ENCODE measurements at places on chromosomes 2 and 18.

GRCh38 chr18:33711514-33711913 is 133.5 kb downstream of the ASXL3 start:
- DNase-seq = no peak

GRCh38 chr2:10532638-10533101 is 84.5 kb upstream of the ODC1 start:
- no peak for DNase-seq

- DNase-seq = no peak
These were observed 247.6 kb downstream of the SMAD2 start for GRCh38 chr18:47682876-47683275.

DNA sequence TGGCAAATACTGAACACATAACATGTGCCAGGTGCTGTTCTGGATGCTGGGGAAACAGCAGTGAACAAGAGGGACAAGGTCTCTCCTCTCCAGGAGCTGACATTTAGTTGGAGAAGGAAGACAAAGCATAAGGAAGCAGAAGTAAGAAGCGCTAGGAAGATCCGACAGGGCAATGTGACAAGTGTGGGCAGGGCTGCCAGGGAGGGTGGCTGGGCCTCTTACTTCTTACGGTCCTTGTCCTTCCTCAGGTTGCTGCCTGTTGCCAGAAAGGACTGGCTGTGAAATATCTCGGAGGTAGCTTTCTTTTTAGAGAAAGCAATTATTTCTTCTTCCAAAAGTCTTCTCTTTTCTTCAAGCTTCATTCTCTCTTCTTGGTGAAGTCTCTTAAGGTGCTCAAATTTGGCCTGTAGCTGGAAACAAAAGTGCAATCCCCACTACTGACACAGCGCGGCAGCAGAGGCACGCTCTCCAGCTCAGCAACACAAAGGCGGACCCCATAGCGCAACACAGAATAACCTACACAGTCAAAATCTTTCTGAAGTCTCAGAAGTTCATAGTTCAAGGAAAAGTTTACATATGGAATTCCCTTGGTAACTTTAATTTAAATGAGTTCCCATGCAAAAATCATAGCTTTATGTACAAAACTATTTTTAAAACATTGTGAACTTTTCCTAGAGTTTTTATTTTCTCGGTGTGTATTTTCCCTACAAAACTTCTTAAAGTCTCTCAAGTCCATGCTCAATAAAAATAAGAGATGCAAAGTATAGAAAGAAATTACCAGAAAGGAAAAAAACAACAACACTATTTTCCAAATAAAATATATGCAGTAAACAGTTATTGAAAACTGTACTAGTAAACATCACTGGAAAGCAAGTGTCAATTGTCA is 67.7 kb downstream of the SEPTIN10 start:
- peak; percentile 72 for DNase-seq

DNA sequence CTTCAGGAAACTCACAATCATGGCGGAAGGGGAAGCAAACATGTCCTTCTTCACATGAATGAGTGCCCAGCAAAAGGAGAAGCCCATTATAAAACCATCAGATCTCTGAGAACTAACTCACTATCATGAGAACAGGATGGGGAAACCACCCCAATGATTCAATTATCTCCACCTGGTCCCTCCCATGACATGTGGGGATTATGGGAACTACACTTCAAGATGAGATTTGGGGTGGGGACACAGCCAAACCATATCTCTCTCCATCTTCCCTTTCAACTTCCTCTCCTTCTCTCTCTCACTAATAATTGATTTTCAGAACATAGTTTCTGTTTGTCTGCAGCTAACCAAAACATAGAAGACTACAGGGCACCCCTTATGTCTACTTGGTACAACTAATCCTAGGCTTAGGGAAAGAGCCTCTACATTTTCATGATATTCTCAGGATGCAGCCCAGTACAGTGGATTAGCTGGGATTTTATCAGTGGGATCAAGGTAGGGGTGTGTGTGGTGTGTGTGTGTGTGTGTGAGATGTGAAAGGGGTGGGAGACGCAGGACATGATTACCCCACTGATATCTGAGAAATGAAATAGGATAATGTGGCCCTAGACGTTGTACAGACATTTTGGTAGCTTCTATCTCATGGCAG is 2.8 kb upstream of the ATF2 start:
- DNase-seq = no peak

- no peak for DNase-seq
These were observed 23.9 kb downstream of the TACR1 start for GRCh38 chr2:75175456-75175855.

- no peak for DNase-seq
These were observed 124.2 kb downstream of the LPIN1 start for GRCh38 chr2:11870584-11870983.

- no peak for DNase-seq
These were observed 79.2 kb upstream of the EPC2 start for GRCh38 chr2:148565272-148565894.

GRCh38 chr2:172350839-172351479 is 76.4 kb upstream of the ITGA6 start:
- DNase-seq = no peak

GRCh38 chr2:226782092-226782713 is 17.4 kb downstream of the IRS1 start:
- no peak for DNase-seq

GRCh38 chr2:108538000-108538625 is 3.8 kb downstream of the LIMS1 start:
- DNase-seq = no peak

DNA sequence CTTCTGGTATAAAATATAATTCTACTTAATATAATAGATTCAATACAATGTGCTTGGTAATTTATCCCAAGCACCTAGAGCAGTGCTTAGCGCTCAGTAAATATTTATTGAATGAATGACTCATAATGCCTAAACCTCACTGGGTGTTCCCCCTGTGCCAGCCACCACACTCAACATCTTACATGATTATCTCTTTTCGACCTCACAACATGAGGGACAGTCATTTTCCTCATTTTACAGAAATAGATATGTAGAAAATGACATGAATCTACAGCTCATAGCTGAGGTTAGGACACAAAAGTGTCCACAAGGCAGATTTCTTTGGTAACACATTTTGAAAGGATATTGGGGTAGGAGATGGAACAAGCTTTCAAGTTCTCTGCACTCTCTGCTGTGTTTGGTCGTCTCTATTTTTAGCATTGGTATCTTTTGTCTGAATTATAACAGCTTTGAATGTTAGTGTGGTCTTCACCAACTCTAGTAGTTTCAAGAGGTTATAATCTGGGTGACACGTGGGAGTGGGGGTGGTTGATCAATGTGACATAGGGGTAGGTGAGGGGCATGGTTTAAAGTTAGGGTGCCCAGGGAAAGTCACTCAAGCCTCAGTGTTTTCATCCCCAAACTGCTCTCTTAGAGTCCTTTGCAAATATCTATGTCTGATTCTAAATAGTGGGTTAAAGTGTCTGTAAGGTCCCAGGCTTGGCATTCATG is 9.8 kb downstream of the MYOM1 start:
- DNase-seq = peak; percentile 31

- no peak for DNase-seq
These were observed 218.5 kb upstream of the HDAC4 start for GRCh38 chr2:239619369-239619768.

DNA sequence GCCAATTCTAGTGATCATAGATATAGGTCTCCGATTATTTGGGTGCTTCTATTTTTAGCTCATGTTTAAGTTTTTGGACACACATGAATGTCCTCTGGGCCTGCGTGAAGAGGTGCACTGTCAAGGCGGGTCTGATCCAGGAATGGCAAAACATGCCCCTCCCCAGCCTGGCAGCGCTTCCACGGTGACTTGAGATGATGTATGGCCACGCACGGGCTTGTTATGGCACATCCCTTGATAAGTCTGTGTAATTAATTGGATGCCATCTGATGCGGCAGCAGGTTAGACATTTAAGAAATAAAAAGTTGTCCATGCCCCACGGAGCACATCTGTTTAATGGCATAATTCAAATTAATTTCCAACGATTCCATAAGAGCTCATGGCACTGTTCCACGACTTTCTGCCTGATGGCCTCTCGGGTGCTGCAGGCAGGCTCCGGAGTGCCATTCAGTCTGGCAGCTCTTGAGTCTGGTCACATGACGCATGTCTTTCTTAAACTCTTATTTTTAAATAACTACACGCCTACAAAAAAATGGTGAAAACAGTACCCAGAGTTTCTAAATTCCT is 151.4 kb downstream of the ACKR3 start:
- no peak for DNase-seq

DNA sequence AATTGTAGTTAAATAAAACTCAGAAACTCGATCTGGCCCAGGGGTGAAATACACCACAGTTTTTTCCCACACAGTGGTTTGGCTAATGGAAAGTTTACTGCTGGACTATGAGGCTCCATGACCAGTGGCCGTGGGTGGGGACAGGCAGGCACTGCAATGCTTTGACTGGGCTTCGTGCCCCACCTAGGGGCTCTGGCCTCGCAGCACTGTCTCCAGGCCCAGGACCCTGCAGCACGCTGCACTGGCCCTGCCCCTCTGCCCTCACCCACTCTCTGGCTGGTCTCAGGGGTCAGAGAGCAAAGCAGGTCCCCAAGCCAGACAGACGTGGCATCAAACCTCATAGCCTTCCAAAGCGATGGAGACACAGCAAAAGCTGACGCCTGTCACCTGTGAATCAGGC is 13.4 kb upstream of the B3GNT7 start:
- no peak for DNase-seq

- no peak for DNase-seq
These were observed 57.0 kb downstream of the TTC32 start for GRCh38 chr2:19844750-19845149.

DNA sequence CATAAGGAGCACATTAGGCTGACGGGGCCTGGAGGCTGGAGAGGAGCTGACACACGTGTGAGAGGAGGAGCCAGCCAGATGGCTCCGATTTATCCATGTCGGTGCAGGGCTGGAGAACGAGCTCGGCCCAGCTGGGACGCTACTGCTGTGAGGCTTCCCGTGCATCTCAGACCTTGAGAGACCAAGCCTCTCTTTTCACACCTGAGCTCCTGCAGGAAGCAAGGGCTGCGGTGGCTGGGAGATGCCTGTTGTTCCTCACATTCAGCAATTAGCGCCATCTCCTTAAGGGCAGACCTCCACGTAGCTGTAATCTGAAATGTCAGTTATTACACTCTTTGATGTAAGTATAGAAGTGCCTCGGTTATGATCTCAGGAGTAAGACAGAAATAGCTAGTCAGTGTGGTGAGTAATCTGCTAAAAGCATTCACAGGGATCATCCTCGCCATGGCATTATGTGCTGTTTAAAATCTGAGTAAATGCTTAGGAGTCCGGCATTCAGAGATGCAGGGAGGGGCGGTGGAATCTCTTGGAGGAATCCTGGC is 107.9 kb downstream of the PRKCE start:
- DNase-seq = no peak

DNA sequence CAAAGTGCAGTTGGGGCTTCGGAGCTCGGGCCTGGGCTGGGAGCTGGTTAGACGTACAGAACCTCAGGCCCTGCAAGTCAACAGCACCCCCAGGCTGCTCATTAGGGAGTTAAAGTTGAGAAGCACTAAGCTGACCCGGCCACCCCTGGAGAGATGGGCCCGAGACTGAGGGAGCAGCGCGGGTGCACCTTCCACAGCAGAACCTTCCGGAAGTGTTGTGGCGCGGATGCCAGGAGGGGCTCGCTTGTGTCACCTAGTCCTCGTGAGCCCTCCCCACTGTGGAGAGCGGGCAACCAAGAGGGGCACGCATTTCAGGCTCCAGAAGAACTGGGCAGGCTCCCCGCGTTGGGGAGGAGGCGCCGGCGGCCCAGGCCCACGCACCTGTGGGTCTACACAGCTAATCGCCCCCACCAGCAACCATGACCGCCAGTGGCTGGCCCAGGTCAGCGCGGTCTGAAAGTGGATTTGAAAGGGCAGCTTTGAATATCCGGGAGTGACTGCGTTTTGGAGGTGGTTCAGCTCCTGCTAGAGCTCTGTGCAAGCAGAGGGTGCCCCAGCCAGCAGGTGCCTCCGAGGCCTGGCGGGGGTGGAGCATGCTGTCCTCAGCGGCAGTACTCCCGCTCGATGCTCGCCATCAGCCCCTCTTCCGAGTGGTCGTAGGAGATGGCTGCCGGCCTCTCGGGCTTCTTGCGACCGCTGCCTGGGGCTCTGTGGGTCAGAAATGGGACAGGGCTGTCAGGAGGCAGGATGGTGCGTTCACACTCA is 15.1 kb downstream of the KLF11 start:
- no peak for DNase-seq

DNA sequence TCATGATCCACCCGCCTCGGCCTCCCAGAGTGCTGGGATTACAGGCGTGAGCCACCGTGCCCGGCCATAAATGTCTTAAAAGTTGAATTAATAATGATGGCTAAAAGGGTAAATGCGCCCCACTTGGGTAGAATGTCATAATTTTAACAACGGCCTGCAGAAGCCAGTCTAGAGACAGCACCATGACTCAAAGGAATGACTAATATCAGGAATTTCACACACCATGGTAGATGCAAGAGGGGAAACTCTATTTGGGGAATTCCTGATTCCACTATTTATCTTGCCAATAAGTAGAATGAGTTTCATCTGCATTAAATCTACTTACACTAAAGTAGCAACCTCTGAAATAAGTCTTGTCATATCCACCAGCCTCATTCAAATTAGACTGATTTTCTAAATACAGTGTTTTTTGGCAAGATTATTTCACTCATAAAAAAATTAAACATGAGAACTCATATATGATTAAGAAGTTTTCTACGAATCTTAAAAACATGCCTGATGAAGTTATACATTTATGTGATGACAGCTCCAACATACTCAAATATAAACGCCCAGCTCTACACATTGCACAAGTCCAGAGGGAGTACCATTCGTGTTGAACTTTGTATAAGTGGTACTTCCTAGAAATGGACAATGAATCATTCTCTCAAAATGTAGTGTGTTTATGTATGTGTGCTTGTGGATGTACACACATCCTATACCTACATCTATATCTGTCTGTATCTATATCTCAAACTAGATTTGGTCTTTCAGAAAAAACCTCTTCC is 309.7 kb downstream of the IRS1 start:
- DNase-seq = no peak

DNA sequence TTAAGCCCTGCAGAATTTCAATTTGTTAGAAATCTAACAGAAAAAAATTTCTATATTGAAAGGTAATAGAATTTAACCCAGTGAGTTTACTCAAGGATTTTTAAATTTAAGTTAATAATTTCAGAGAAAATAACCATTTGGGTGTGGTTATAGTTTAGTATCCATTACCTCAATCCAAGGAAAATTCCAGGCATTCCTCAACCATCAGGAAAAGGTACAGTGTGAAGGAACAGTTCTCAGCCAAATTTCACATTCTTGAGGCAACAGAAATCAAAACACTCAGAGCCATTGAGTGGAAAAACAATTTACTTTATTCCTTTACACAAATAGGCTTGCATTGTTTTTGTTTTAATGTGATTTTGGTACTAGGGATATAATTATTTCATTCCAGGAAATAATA is 45.6 kb downstream of the ONECUT2 start:
- no peak for DNase-seq
